ENCODE measurements at places on chromosomes 5 and 9. TPM values are rescaled to one million over a fixed set of nuclear protein-coding genes. Genes with fewer than 3 reads are reported as not detected.

The FCN1 gene
- 21.9 TPM for polyA plus RNA-seq

The OTP gene
- polyA plus RNA-seq = not detected

DNA sequence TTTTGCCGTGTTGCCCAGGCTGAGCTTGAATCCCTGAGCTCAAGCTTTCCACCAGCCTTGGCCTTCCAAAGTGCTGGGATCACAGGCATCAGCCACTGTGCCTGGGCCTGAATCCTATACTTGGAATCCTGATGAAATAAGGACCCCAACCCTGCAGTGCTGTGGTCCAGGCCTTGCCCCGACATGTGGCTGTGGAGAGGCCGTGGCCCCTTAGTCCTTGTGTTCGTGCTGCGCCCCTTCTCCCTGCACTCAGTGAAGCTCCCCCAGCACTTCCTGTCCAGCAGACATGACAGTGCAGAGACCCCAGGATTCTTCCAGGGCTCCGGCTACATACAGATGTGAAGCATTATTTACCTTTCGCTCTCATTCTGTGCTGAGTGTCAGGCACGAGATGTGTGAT, 52.9 kb downstream of the EHMT1 start:
- H3K4me1 ChIP-seq = peaks cover 18% of the 10 kb centered on the region
- peak overlapping the region; percentile 22 for H3K27ac ChIP-seq
- H3K27me3 ChIP-seq = no peaks in the 10 kb centered on the region
- DNase-seq = peak; percentile 51
- peaks cover 37% of the 10 kb centered on the region for H3K36me3 ChIP-seq

DNA sequence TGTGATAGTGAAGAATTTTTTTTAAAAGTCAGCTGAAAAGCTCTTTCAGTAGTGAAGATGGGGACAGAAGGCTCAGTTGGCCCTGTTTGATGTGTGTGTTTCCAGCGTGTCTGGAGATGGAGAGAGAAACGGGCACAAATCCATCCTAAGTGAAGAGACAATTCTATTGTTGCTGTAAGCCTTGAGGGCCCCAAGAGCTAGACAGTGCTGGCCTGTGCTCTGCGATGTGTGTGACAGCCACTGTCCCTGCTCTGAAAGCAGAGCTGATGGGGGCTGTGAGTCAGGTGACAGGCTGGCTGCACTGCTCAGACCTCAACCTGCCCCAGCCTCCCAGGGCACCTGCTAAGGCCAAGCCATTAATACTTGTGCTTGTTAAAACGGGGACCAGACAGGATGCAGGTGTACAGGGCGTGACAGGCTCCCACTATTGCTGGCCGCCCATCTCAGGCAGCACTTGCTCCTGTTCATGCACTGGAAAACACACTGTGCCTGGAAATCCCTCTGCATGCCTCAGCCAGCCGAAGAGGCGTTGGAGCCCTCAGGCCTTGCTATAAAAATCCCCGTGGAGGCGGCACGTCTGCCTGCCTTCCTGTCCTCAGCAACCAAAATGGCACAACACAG, 44.6 kb upstream of the SEMA4D start:
- H3K27ac ChIP-seq = peak overlapping the region; percentile 43
- no peaks in the 10 kb centered on the region for H3K36me3 ChIP-seq
- peaks cover 12% of the 10 kb centered on the region for H3K4me1 ChIP-seq
- DNase-seq = peak; percentile 83

The PLEKHG4B gene
- polyA plus RNA-seq = not detected

The ACOT12 gene
- not detected for polyA plus RNA-seq

All from spleen (tissue), 13 donors.